Suprapubic skin (tissue), 4 donors: ENCODE measurements at places on chromosomes 5 and 9. TPM values are rescaled to one million over a fixed set of nuclear protein-coding genes. Genes with fewer than 3 reads are reported as not detected.

Gene RHOBTB3
- total RNA-seq: 31.0 TPM

Gene DBH
- total RNA-seq: not detected

Gene OR1J4
- not detected for total RNA-seq

Gene GABRA1
- total RNA-seq: not detected

Gene PDZD2
- total RNA-seq: 107 TPM

Gene IL13
- total RNA-seq: 0.80 TPM

Gene TAF1L
- total RNA-seq: 0.24 TPM

Gene PKD2L2
- not detected for total RNA-seq

GRCh38 chr9:34500623-34501267 is 22.0 kb downstream of the ENHO start:
- H3K27me3 ChIP-seq: no peaks in the 10 kb centered on the region
- peak; percentile 77 for DNase-seq
- H3K4me3 ChIP-seq: no peak overlapping the region
- H3K27ac ChIP-seq: no peak overlapping the region
- peaks cover 17% of the 10 kb centered on the region for H3K4me1 ChIP-seq

GRCh38 chr9:87722393-87723088 is 3.4 kb upstream of the CTSL start:
- H3K27me3 ChIP-seq: no peaks in the 10 kb centered on the region
- no peak overlapping the region for H3K4me3 ChIP-seq
- peaks cover 23% of the 10 kb centered on the region for H3K4me1 ChIP-seq
- no peak overlapping the region for H3K27ac ChIP-seq
- no peak for DNase-seq

DNA sequence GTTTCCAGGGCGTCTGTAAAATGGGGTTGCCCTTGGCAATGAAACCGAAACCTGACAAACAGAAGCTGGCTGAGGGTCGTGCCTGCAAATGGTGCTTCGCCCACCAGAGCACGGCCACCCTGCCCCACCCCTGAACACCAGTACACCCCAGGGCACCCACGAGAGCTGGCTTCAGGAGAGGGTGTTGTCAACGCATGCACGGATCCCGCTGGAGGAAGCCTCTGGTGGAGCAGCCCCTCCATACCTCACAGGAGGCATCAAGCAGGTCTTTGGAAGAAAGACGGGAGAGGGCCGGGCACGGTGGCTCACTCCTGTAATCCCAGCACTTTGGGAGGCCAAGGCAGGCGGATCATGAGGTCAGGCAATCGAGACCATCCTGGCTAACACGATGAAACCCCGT is 8.6 kb downstream of the SLC6A3 start:
- no peaks in the 10 kb centered on the region for H3K4me1 ChIP-seq
- H3K36me3 ChIP-seq: no peaks in the 10 kb centered on the region
- H3K4me3 ChIP-seq: no peak overlapping the region
- H3K27me3 ChIP-seq: peaks cover 30% of the 10 kb centered on the region
- H3K27ac ChIP-seq: no peak overlapping the region

GRCh38 chr5:137888466-137888862 is 793 bp upstream of the PKD2L2 start:
- H3K27ac ChIP-seq: peak overlapping the region; percentile 80
- peak overlapping the region; percentile 50 for H3K4me3 ChIP-seq
- H3K36me3 ChIP-seq: no peaks in the 10 kb centered on the region
- H3K27me3 ChIP-seq: no peaks in the 10 kb centered on the region

GRCh38 chr9:70413464-70413798 is 1.0 kb downstream of the KLF9 start:
- peak overlapping the region; percentile 98 for H3K4me3 ChIP-seq
- no peak for DNase-seq
- H3K27ac ChIP-seq: peak overlapping the region; percentile 100
- peaks cover 52% of the 10 kb centered on the region for H3K4me1 ChIP-seq

- no peak overlapping the region for H3K27ac ChIP-seq
- DNase-seq: no peak
- H3K4me3 ChIP-seq: no peak overlapping the region
- no peaks in the 10 kb centered on the region for H3K4me1 ChIP-seq
These were observed 20.6 kb downstream of the GOLM1 start for GRCh38 chr9:86078731-86079130.

GRCh38 chr9:34984049-34984448 is 5.5 kb upstream of the DNAJB5 start:
- H3K36me3 ChIP-seq: no peaks in the 10 kb centered on the region
- no peak overlapping the region for H3K4me3 ChIP-seq
- peaks cover 21% of the 10 kb centered on the region for H3K4me1 ChIP-seq
- no peak overlapping the region for H3K27ac ChIP-seq
- H3K27me3 ChIP-seq: no peaks in the 10 kb centered on the region

- no peak overlapping the region for H3K4me3 ChIP-seq
- H3K27me3 ChIP-seq: no peaks in the 10 kb centered on the region
- DNase-seq: no peak
- H3K4me1 ChIP-seq: no peaks in the 10 kb centered on the region
- H3K27ac ChIP-seq: no peak overlapping the region
- H3K36me3 ChIP-seq: no peaks in the 10 kb centered on the region
These were observed 136.4 kb upstream of the TAS2R1 start for GRCh38 chr5:9766581-9766980.

DNA sequence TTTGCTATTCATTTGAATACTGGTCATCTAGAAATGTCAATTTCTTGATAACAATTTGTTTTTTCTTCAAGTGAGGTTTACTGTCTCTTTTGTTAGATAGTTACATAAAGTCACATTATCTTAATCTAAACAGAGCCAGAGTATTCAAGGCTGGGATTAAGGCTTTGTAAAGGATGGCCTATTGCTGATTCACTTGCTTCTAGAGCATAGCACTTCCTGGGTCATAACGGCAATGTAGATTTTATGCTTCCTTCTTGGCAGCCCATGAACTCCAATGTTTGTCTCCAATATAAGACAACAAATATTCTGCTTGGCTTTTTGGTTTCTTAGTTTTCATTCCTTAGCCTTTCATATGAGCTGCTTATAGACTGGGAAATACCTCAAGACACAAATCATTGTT is 2007.9 kb upstream of the CDH6 start:
- no peak overlapping the region for H3K4me3 ChIP-seq
- H3K4me1 ChIP-seq: no peaks in the 10 kb centered on the region
- H3K27me3 ChIP-seq: no peaks in the 10 kb centered on the region
- H3K27ac ChIP-seq: no peak overlapping the region
- DNase-seq: no peak
- H3K36me3 ChIP-seq: no peaks in the 10 kb centered on the region

DNA sequence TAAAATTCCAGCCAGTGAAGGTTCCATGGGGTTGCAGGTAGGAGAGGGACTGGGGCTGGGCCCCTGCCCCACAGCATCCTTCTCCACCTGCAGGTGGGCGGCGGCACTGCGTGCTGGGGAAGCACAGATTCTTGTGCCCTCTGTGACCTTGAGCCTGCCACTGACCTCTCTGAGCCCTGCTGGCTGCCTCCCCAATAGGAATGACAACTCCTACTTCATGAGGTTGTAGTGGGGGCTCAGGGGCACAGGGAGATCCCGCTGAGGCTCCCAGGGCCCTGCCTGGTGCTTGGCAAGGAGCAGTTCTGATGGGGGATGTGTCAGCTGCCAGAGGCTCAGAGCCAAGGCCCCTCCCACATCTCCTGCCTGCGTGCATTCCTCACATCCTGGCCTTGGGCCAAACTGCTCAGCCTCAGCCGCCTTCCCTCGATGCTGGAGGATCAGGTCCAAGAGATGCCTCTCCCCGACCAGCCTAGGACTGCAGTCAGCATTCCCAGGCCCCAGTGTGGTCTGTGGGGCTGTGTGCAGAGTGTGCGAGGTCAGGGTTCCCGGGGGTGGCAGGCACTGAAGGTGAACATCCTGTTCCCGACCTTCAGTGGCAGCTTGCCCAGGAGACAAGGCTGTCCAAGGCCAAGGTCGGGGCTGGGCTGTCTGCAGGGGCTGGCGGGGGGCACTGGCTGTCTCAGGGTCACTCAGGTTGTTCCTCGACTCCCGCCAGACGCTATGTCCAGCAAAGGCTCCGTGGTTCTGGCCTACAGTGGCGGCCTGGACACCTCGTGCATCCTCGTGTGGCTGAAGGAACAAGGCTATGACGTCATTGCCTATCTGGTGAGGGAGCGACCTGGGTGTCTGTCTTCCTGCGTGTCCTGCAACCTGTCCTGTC is 7.0 kb downstream of the ASS1 start:
- DNase-seq: peak; percentile 83
- no peaks in the 10 kb centered on the region for H3K27me3 ChIP-seq
- H3K4me3 ChIP-seq: no peak overlapping the region
- no peaks in the 10 kb centered on the region for H3K36me3 ChIP-seq
- H3K27ac ChIP-seq: peak overlapping the region; percentile 48

- H3K4me1 ChIP-seq: no peaks in the 10 kb centered on the region
- no peak overlapping the region for H3K27ac ChIP-seq
- H3K4me3 ChIP-seq: no peak overlapping the region
- H3K36me3 ChIP-seq: peaks cover 27% of the 10 kb centered on the region
- no peaks in the 10 kb centered on the region for H3K27me3 ChIP-seq
- DNase-seq: no peak
These were observed 32.2 kb downstream of the ANKS6 start for GRCh38 chr9:98763986-98764745.

DNA sequence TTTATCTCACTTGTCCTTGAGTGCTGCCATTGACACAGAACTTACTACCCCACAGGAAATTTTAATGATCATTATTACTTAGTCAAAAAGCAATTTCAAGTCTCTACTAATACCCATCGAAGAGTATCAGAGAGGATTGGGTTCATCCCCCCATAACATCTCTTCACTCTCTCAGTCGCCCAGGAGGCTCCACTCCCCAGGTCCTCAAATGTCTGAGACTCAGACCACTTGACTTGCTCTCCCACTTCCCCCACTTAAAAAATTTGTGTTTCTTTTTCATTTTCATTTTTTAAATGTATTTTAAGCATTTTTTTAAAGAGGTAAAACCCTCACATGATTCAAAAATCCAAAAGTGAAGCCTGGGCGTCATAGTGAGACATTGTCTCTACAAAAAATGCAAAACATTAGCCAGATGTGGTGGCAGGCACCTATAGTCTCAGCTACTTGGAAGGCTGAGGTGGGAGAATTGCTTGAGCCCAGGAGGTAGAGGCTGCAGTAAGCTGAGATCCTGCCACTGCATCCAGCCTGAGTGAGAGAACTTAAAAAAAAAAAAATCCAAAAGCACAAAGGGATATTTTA is 56.8 kb upstream of the TRAF1 start:
- no peak overlapping the region for H3K27ac ChIP-seq
- no peaks in the 10 kb centered on the region for H3K36me3 ChIP-seq
- DNase-seq: no peak
- no peak overlapping the region for H3K4me3 ChIP-seq
- H3K27me3 ChIP-seq: no peaks in the 10 kb centered on the region

DNA sequence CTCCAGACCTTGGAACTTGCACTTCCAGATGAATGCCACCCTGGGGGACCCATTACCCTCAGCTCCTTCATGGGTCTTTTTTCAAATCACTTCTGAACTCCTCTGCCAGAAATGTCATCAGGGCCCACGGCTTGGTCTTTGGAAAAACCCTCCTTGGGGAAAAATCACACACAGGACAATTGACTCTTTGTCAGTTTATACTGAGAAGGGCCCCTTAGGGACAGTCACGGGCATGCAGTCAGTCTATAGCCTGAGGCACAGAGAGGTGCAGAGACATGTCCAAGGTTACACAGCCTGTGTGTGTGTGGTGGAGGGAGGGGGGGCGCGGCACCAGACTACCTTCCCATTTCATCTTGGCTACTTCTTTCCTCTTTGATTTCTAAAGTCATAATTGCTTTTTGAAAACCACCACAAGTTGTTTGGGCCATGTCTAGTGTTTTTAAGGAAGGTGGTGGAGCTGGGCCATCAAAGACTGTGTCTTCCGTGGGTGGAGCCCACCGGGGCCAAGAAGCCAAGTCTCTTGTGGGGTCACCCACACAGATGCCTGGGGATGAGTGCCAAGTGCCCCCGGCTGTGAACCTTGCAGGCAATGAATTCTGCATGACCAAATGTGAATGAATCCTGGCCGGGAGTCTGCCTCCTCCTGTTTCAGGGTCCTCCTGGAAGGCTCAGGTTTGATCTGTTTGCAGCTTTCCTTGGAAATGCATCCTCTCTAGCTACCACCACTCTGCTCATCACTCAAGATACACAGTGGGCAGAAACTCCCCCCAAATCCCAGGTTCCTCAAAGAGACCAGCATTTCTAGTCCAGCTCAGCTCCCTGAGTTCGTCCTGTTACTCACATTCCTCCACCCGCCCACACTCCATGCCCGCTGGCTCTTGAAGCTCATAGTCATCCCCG is 200.1 kb upstream of the TBC1D2 start:
- DNase-seq: no peak
- no peak overlapping the region for H3K27ac ChIP-seq
- no peak overlapping the region for H3K4me3 ChIP-seq
- no peaks in the 10 kb centered on the region for H3K36me3 ChIP-seq
- H3K27me3 ChIP-seq: peaks cover 26% of the 10 kb centered on the region
